Posterior vena cava (tissue), 2 donors: ENCODE measurements at places on chromosomes 12 and 14.

- DNase-seq, result no peak
These were observed 37.3 kb downstream of the MGST1 start for GRCh38 chr12:16384732-16385131.

DNA sequence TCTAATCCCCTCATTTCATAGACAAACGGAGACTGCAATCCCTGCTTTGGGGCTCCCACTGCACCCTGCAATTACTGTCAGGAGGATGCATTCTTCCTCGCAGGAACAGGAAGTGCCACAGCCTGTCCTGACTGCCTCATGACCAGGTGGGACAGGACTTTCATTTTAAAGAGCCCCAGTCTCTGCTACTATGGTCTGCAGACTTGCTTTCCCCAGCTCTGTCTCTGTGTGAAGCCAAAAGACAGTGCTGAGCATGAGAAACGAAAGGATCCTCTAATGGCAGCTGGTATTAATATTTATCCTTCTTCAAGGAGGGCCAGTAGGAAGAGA lies 60.0 kb upstream of the PNMA1 start:
- DNase-seq, result no peak

GRCh38 chr12:93722835-93723567 lies 45.8 kb downstream of the CRADD start:
- DNase-seq, result no peak

- peak; percentile 50 for DNase-seq
These were observed 4.6 kb upstream of the NGB start for GRCh38 chr14:77275601-77276017.

DNA sequence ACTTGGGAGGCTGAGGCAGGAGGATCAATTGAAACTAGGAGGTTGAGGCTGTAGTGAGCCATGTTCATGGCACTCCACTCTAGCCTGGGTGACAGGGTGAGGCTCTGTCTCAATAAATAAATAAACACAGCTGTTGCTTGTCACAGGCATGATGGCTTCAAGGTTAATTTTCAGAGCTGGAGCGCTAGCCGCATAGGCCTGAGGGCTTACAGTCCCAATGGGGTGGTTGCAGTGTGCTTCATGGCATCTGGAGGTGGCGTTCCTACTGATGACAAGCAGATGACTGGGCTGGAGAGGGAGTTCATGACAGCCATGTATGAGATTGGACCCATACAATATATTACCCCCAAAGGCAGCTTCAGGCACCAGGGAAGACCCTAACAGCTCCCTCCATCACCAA lies 1.6 kb upstream of the FMNL3 start:
- DNase-seq, result no peak

- DNase-seq, result no peak
These were observed 58.1 kb downstream of the KCTD10 start for GRCh38 chr12:109418848-109419480.

DNA sequence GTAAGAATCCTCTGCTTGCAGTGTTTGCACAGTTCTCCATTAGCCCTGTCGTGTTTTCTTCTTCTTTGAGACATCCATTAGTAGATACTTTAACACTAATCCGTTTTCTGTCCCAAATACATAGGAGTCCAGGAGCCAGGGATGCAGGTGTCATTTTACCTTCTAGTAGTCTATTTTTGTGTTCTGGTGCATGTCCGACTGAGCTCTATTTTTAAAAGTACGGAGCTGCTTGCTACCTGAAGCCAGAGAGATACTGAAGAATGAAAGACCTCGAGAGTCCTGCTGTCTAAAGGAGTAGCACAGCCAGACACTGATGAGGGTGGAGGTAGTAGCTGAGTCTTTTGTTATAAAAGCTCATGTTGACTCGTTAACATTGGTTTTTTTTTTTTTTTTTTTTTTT lies 31.7 kb downstream of the PDE3A start:
- DNase-seq, result no peak

GRCh38 chr12:16034136-16034817 lies 123.1 kb downstream of the DERA start:
- no peak for DNase-seq

GRCh38 chr12:42199007-42199406 lies 39.0 kb downstream of the YAF2 start:
- no peak for DNase-seq

GRCh38 chr14:50044042-50044651 lies 72.2 kb downstream of the VCPKMT start:
- DNase-seq, result no peak

DNA sequence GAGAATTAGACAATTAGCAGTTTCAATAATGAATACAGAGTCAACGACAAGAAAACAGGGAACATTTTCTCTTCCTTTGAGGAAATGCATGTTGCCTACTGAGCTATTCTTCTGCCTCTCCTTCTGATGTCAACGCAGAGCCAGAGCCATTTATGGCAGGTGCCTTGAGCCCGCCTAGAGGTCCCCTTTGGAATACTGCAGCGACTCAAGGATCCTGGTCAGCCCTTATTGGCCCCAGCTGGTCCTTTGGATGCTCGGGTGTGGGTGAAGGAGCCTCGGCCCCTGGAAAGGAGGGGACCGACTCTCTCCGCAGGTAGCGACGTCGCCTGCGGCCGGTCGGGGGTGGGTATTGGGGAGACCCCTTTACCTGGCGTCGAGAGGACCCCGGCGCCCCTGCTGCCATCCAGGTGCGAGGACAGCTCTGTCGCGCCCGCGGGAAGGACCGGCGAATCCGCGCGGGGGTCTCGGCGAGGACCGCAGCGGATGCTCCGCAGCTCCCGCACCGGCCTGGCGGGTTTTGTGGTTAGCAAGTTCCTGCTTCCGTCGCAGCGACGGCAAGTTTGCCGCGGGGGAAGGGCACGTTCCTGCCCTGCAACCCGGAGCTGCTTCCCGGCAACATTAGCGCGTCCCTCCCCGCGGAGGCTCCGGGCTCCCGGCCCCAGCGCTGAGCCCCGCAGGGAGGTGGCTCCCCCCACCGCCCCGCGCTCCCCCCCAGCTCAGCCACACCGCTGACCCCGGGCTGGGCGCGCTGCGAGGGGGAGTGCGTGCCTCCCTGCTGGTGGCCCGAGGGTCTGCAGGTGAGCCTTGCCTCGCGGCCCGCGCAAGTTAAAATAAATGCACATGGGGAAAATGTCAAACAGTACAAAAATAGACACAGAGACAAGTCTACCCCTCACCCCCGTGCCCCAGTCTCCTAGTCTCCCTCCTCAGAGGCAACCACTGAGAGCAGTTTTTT lies at the start of gene MANSC1:
TSS of gene MANSC1 (minus strand) at position 532 of the 955 bp plus-strand sequence. CDS start 6,928 bp downstream, outside the sequence.
- peak; percentile 91 for DNase-seq

DNA sequence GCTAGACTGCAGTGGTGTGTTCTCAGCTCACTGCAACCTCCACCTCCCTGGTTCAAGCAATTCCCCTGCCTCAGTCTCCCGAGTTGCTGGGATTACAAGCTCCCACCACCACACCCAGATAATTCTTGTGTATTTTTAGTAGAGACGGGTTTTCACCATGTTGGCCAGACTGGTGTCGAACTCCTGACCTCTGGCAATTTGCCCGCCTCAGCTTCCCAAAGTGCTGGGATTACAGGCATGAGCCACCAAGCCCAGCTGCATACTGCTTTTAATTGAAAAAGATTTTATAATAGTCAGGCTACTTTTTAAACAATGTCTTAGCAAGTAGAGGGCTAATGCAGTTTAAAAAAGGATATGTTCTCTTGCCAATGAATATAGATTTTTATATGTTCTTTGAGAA lies 668.9 kb downstream of the SLC6A15 start:
- DNase-seq, result no peak

- DNase-seq, result no peak
These were observed 128.0 kb downstream of the NUAK1 start for GRCh38 chr12:106010741-106011140.

DNA sequence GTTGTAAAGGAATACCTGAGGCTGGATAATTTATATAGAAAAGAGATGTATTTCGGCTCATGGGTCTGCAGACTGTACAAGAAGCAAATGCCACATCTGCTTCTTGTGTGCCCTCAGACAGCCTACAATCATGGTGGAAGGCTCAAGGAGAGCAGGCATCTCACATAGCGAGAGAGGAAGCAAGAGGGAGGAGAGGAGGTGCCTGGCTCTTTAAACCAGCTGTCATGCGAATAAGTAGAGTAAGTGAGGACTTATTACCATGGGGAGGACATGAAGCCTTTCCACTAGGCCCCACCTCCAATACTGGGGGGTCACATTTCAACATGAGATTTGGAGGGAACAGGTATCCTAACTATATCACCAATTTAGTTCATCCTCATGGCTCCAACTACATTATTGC lies 118.7 kb downstream of the ACSS3 start:
- DNase-seq, result no peak

GRCh38 chr14:100890061-100890850 lies 13.3 kb downstream of the RTL1 start:
- peak; percentile 62 for DNase-seq

DNA sequence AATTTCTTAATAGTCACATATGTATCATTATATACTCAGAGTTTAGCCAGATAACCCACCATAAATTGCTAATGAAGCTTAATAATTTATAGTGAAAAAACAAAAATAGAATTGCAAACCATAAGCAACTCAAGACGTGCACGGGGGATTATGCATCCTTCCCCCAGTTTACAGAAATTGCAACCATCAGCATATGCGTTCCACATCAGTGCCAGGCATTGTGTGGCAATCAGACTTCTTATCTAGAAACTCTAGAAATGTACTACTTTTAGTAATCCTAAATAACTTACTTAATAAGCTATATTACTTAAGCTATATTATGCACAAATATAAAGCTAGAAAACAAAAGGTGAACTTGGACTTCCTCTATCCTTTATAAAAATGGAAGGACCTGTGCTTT lies 115.8 kb downstream of the CRADD start:
- no peak for DNase-seq

GRCh38 chr14:26905229-26905628 lies 307.4 kb upstream of the NOVA1 start:
- no peak for DNase-seq

GRCh38 chr12:3032770-3033538 lies 44.2 kb upstream of the TSPAN9 start:
- no peak for DNase-seq

DNA sequence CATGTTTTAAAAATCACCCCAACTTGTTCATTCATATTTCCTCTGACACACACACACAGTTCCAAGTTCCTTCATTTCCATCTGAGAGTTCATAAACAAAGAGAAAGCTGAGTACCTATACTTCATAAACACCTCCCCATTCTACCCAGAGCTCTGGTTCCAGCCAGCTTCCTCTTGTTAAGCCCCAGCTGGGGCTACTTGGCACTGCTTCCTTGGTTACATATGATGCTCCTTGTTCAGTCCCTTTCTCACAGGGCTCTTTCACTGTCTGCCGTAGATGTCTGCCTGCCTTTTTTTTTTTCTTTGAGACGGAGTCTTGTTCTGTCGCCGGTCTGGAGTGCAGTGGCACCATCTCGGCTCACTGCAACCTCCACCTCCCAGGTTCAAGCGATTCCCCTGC lies 77.5 kb downstream of the COX16 start:
- DNase-seq, result no peak

GRCh38 chr14:104641753-104642539 lies 37.4 kb upstream of the TMEM179 start:
- DNase-seq, result no peak

DNA sequence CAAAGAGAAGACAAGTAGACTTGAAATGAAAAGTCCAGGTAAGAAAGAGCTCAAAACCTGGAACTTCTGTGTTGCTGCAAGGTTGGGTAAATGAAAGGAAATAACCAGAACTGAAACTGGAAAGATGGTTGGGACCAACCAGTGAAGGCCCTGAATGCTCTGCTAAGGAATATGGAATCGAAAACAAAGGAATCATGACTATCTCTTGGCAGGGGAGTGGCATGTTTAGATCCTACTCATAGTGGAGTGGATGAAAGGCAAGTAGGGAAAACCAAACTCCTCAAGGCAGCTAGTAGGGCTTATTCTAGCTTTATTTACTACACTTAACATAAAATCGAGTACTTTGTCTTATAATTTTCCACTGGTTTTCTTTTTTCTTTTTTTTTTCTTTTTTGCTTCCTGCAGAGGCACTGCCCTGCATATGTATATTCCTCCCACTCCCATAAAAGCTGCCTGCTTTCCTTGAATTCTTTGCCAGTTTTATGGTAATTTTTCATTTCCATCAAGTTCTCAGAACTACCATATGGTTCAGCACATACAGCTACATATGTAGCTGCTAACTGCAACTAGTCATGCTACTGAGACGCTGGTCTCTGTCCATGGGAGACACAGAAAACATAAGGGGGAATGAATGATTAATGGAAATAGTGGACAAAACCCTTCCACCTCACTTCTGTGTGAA lies 247.1 kb upstream of the TMTC1 start:
- no peak for DNase-seq

DNA sequence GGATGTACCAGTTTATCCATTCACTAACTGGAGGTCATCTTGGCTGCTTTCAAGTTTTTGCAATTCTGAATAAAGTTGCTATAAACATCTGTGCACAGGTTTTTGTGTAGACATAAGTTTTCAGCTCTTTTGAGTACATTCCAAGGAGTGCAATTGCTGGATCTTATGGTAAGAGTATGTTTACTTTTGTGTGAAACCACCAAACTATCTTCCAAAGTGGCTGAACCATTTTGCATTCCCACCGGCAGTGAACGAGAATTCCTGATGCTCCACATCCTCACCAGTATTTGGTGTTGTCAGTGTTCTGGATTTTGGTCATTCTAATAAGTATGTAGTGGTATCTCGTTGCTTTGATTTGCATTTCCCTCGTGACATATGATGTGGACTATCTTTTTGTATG lies 150.5 kb upstream of the BCL2L14 start:
- DNase-seq, result no peak

GRCh38 chr14:24846261-24846660 lies 203.7 kb downstream of the STXBP6 start:
- DNase-seq, result no peak

- no peak for DNase-seq
These were observed 74.2 kb downstream of the TPH2 start for GRCh38 chr12:72012874-72013273.

GRCh38 chr12:120734210-120734609 lies 8.6 kb downstream of the ACADS start:
- DNase-seq, result peak; percentile 64

- DNase-seq, result no peak
These were observed 7.1 kb upstream of the CCDC175 start for GRCh38 chr14:59583755-59584154.

DNA sequence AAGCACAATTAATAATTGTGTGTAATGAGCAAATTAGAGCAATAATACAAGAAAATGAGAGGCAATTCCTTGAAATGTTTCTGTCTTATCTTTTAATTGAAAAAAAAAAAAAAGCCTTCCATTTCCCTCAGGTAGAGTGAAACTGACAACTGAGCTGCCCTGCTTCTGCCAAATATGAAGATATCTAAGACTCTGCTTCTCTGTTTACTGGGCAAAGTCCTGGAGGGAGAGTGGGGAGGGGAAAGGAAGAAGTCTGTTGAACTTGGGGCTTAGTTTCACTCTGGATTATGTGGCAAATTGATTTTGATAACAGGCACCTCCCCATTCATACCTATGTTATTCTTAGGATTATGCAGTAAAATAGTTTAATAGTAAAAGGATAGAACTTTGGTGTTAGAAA lies 364.9 kb downstream of the NRXN3 start:
- no peak for DNase-seq

DNA sequence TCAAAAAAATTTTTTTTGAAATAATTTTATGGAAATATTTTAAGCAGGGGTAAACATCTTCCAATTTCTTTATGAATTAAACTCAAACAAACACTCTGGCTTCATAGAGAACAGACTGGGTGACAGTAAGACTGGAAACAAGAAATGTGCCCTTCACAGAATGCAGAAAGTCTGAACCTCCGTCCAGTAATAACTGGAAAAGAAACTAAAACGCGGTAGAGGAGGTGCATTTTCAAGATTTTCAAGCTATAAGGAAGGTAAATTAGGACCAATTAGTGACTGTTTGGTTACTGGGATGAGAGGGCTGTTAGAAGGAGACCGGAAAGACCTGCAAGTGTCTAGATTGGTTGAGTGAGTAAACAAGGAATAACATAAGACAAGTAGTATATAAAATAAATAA lies 245.7 kb downstream of the CEP128 start:
- DNase-seq, result no peak
